BJ (cell line): ENCODE measurements at places on chromosomes 1 and 21.

GRCh38 chr1:192140382-192140781 is 17.9 kb upstream of the RGS18 start:
- DNase-seq: no peak

DNA sequence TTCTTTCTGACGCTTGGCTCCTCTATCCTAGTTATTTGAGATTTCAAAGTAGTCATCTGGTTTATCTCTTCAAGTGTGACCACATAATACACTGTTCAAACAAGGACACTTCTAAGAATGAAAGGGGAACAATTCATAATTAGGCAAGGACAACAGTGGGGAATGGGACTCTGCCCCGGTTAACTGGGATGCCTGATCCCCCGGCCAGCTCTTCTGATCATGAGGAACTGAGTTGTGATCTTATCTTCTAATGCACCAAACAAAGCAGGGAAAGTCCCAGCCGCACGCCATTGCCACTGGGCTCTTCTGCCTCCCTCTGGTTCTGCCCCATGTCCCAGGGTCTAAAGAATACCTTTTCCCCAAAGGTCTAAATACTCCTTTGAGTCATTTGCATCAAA is 158.2 kb upstream of the IRF2BP2 start:
- DNase-seq: no peak

DNA sequence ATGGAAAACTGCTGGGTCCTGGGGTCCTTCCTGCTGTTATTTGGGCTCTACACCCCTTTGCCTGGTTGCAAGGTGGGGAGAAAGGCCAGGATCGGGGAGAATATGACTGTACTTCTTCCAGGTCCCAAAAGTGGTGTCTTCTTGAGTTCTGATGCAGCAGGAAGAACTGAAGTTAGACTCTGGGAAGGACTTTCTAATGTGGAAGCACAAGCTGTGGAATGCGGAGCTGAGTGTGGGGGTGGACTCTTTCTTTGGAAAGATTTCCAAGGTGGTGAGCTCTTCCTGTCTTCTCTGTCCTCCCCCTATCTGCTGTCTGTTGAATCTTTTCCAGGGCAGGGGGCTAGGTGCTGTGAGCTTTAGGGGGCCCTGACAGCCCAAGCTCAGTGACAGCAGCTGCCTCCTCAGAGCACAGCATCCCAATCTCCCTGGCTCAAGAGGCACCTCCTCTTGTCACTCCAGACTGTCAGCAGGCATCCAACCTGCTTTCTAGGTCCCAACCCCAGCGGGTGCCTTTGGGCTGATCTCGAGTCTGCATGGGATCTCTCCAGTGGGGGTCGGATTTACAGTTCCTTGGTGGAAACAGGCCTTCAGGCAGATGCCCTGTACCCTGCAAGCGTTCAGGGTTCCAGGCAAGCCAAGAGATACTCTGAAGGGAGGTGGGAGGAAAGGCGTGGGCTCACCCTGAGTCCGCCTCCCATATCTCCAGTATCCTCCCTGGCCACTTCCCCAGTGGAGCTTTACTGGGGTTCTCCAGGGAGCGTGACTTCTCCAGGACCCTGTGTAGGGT is 23.2 kb downstream of the ADORA1 start:
- no peak for DNase-seq

DNA sequence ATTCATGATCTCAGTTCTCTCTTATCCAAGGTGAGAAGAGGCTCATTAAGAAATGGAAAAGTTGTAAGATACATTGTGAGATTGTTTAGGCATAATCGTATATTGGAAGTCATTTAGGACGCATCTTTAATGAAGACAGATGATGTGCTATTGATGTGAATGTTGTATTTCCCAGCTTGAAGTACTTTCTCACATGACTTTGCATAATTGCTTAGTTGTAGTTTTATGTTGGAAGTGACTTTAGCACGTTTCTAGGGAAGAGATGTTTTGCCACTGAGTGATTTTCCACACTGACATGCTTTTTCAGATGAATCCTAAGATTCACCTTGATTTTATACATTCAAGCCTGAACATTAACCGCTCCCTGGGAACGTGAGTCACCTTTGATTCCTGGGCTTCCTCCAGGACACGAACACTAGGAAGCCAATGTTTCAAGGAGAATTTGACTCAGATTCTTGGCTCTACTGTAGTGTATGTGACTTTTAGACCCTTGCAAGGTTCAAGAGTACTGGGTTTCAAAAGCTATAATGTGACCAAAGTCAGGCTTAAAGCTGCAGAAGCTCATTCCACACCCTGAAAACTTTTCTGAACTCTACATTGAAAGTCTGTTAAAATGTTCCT is 27.9 kb downstream of the ANGEL2 start:
- DNase-seq: peak; percentile 16

DNA sequence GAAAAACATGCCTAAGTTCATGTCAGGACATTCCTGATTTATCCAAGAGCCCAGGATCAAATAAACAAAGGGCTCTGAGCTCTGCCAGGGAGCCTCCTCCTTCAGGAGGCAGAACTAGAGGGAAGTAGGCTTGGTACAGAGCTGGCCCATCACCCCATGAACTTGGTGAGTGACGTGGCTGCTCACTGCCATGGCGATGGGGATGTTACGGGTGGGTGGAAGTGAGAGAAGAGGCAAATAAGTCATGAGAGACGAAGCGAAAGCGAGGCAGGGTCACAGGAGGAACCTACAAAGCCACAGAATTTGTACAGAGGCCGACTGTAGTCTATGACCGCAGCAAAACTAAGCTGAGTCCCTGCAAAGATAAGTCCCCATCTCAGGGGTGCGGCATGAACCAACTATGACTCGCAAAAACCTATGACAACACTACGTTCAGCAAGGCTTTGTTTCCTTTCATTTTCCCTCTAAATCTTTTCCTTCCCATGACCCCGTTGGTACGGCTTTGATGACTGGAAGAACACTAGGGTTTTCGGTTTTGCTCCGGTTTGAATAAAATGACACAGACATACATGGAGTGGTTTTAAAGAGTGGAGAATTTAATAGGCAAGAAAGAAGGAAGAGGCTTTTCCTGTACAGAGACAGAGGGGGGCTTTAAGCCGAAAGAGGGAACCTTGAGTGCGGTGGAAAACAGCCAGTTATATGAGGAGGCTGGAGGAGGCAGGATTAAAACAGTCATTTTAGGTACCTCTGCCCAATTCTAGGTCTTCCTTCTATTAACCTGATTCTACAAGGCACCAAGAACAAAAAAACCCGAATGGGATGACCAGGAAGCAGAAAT is 74.1 kb downstream of the CD46 start:
- no peak for DNase-seq

DNA sequence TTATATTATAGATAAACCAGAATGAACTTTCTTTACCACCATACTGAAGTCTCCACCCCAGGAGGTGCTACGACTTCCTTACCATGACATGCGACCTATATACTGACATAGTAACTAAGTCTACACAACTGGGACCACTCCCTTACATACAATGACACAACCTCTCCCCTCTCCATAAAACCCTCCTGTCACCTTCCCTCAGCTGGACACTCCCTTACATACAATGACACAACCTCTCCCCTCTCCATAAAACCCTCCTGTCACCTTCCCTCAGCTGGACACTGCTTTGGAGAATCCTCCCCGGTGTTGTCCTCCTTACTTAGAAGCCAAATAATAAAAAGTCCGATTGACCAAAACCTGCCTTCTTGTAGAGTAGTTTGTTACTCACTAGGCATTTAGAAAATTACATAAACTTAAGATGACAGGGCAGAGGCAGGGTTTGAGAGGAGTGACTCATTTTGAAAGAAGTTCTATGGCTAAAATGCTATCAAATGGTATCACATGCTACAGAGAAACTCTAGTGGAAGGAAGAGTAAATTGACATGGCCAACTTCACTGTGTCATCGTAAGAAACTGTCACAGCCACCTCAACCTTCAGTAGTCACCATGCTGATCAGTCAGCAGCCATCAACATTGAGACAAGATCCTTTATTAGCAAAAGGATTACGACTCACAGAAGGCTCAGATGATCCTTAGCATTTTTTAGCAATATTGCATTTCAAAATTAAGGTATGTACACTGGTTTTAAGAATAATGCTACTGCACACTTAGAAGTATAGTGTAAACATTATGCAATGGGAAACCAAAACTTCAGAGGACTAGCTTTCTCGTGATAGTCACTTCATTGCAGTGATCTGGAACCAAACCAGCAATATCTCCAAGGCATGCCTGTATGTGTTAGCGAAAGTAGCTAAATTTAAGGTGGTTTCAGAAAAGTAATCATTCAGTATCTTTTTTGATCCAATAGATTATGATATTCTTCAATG is 56.4 kb downstream of the AHCTF1 start:
- peak; percentile 56 for DNase-seq

DNA sequence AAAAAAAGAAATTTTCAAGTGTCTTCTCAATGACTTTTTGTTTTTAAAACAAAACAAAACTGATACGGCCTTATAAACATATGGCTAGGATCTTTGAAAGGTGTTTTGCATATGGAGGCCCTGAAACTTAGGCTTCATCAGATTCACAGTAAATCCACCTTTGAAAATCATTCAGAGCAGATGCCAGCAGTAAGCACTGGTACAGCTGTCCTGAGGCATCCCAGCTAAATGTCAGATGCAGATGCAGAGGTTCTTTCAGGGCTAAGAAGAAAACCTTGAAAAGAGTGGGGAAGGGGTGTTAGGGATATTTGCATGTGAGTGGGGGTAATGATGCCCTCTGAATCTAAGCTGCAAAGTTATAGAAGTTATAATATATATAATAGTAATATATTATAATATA is 56.2 kb upstream of the GNG12 start:
- no peak for DNase-seq

GRCh38 chr1:5950994-5951785 is 41.0 kb downstream of the NPHP4 start:
- no peak for DNase-seq

GRCh38 chr1:183832459-183832858 is 27.5 kb downstream of the RGL1 start:
- no peak for DNase-seq

DNA sequence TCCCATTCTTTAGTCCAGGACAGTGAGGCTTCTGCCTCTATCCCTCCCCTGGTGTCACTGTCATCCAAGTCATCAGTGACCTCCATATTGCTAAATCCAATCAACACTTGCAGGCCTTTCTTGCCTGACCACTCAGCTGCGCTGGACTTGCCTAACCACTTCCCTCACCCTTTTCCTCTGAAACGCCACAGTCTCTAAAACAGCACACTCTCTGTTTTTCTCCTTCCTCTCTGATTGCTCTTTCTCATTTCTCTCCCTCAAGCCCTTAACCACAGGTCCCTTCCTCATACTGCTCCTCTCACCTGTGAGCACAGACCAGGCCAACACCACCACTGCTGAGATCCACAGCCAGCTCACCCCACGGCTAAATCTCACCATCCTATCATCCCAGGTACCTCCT is 17.5 kb downstream of the TAL1 start:
- no peak for DNase-seq

DNA sequence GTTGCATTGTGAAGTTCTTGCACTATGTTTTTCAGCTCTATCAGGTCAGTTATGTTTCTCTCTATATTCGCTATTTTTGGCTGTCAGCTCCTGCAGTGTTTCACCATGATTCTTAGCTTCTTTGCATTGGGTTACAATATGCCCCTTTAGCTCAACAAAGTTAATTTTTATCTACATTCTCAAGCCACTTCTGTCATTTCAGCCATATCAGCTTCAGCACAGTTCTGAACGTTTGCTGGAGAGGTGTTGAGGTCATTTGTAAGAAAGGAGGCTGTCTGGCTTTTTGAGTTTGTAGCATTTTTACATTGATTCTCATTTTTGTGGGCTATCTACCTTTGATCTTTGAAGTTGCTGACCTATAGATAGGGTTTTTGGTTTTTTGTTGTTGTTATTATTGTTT is 573.2 kb upstream of the RGS18 start:
- no peak for DNase-seq

- DNase-seq: no peak
Observed at GRCh38 chr1:112583366-112583765, 35.6 kb downstream of the ST7L start.

- peak; percentile 96 for DNase-seq
Observed at GRCh38 chr1:203402629-203403337, 51.9 kb upstream of the FMOD start.

GRCh38 chr1:16073490-16074119 is at the start of gene FAM131C:
Gene FAM131C (minus strand): TSS chr1:16073651. CDS start chr1:16073442, 209 bp downstream.
- no peak for DNase-seq

- DNase-seq: no peak
Observed at GRCh38 chr1:162929177-162929576, 68.2 kb upstream of the CCDC190 start.

- DNase-seq: no peak
Observed at GRCh38 chr1:93235261-93235660, 54.7 kb downstream of the CCDC18 start.

DNA sequence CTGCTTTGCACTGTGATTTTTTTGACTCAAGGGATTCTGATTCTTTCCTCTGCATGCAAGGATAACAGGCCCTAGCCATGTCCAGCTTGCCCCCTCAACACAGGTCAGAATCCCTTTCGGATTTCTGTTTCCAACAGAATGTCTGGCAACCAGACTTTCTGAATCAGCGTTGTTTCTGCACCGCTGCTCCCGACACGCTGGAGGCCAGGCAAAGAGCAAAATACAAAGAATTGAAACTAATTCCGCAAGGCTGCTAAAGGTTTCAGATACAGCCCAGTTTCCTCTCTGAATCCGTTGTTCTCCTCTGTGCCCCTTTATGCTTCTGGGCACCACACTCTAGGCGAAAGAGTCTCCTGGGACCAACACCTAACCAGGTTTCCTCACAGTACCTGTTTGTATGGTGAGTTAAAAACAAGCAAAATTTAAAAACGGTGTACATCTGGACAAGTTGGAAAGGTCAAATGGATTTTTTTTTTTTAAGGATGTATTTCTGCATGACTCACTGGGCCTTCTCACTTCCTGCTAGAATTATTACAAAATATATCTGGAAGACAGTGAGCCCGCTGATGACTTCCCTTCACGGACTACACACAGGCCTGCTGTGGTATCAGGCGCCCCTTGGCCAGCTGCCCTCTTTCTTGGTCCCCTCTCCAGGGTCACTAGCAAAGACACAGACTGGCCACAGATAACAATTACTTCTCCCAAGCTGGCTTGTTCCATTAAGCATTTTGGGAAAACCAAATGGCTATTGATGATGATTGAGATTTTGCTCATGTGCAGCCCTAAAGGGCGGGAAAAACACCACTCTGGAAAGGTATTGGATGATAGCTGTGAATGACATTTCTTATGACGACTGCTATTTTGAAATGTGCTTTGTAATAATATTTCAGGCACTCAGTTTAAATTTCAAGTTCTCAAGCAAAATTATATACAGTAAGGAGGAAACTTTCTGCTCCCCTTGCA is 118.3 kb downstream of the TGFB2 start:
- peak; percentile 58 for DNase-seq

DNA sequence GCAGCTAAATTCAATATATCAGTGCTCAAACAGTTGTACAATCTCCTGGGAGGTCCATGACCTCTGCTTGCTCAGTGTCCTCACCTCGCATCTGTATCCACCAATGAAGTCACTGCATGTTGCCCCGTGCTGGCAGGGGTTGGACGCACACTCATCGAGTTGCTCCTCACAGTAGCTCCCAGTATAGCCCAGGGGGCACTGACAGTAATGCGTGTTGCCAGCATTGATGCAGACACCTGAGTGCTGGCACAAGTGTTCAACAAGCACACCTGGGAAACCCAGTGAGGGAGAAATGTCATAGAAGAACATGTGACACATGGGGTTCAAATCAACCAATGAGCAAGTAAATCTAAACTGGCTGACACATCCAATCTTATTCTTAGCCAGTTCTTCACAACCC is 40.9 kb upstream of the ADAM30 start:
- no peak for DNase-seq

- DNase-seq: no peak
Observed at GRCh38 chr1:231702331-231702730, 75.7 kb downstream of the DISC1 start.

GRCh38 chr1:77680173-77680572 is 2.3 kb downstream of the ZZZ3 start:
- DNase-seq: peak; percentile 22
